GM12865 (cell line): ENCODE measurements at places on chromosomes 11 and 22.

DNA sequence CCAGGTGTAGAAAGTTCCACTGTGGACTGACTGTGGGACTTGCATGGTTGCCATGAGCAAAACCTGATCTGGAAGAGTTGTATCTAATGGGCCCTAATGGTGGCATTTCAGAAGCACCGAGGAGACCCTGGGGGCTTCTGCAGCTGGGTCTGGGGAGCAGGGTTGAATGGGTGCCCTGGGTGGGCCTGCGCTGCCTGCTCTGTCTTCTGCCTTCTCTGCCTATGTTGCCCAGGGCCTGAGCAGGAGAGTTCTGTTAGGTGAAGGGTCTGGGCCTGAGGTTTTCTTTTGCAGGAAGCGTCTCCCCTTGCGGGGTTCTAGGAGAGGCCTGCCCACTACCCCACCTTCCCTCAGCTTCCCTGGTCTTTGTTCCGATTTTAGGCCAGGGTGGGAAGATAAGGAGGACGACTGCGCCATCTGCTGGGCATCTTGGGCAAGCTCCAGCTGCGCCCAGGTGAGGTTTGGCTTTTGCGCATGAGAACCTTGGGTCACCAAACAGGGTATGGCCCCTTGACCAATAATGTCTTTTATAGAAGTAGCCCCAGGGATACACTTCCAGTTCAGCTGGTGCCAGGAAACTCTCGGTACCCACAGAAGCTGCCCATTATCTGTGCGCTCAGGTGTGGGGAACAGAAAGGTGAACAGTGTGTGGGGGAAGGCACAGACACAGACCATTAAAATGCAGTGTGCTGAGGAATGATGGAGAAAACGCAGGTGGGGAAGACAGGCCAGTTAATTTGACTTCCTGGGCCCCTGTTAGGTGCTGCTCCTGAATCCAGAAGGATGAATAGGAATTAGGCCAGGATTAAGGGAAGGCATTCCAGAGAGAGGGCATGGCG is 23.2 kb downstream of the COMMD9 start:
- DNase-seq = peak; percentile 61

GRCh38 chr22:31321421-31321820 is 24.7 kb downstream of the PATZ1 start:
- no peak for DNase-seq

DNA sequence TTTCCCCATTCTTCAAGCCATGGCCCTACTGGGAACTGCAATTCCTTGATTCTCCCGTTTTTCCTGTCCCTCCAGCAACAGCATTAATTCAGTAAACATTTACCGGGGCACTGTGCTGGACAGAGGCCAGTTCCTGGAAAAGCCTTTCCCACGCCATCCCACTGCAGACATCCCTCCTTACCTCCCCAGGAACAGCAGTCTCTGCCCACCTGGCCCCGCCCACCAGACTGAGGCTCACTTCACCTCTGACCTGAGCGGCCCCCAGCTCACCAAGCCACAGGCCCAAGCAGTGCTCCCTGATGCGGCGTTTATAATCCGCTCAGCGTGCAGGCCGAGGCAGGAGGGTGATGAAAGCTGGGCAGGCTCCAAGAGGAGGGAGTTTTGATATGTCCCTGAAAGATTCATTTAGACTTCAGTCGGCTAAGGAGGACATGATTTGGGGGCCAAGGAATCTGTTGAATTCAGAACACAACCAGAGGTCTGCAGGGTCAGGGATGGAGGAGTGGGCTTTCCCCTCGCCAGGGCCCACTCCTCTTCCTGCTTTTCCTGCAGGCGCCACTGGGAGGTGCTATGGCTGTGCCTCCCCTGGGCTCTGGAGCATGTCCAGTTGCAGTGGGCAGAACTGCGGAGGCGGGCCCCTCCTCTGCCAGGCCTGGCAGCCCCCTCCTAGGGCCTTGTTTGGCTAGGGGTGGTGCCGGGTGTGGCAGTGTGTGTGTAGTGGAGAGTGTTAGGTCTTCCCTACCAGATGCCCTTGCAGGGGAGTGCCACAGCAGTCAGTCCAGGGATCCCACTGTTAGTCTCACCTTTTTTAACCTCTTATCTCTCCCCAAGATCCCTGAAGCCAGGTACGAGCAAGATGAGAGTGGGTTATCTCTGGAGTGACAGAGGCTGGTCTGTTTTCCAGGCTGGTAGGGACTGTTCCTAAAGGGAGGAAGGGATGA is 1.4 kb upstream of the TAGLN start:
- no peak for DNase-seq

- peak; percentile 87 for DNase-seq
These were observed 4.6 kb downstream of the TMEM9B start for GRCh38 chr11:8959546-8960166.

DNA sequence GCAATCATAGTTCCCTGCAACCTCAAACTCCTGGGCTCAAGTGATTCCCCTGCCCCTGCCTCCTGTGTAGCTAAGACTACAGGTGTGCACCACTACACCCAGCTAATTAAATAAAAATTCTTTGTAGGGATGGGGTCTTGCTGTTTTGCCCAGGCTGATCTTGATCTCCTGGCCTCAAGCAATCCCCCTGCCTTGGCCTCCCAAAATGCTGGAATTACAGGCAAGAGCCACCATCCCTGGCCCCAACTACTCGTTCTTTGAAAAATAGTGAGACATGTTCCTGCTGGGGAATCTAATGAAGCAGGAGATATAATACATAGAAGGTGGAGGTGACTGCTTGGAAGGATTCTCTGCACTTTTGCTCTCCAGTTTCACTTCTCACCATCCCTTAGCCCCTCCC is 40.1 kb upstream of the RFPL3 start:
- DNase-seq = no peak

DNA sequence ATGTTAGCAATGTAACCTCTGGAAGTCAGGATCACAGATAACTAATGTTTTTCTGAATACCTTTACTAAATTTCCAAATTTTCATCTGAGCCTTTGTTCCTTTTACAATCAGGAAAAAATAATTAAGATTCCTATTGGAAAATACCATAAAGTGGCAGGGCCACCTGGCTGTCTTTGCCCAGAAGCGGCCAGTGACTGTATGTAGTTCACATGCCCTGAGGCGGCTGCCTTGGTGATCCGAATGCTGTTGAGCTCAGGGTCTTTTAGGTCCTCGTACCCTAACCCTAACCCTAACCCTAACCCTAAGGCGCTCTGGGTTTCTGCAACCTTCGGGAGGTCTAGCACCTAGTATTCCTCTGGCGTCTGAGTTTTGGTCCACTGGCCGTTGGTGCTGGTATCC is 8.5 kb upstream of the ARFGAP3 start:
- no peak for DNase-seq

DNA sequence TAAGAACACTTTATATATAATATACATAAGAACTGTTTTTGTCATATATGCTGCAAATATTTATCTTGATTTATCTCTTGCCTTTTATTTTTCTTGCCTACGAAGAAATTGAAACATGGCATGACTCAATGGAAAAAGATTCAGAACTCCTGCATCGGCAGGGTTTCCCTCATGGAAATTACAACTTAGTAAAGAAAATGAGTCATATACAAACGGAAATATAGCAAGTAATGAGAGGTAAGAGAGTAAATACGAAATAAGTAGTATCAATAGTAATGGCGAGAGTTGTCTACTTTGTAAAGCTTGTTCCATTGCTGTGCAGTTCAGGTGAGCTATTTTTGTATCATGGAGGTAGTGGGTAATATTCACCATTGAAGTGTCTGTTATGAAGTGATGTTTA is 350.4 kb downstream of the DDX10 start:
- no peak for DNase-seq

- no peak for DNase-seq
These were observed 7.6 kb upstream of the LMO2 start for GRCh38 chr11:33899400-33900037.

DNA sequence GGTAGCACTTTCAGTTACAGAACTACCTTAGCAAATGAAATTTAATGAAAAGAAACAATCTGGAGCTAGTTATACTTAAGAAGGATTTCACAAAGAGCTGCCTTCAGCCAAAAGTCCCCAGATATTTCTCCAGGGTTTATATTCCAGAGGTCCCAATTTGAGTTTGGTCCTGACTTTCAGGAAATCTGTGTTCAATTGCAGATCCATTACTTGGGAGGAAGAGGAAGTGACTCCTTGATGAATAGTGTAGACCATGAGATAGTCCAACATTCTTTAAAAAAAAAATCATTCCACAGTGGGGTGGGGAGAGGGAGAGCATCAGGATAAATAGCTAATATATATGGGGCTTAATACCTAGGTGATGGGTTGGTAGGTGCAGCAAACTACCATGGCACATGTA is 117.6 kb upstream of the ARHGAP20 start:
- no peak for DNase-seq
